Smooth muscle cell of the pulmonary artery (primary cell): ENCODE measurements at places on chromosomes 12 and 14. TPM values are rescaled to one million over a fixed set of nuclear protein-coding genes. Genes with fewer than 3 reads are reported as not detected.

The NPC2 gene
- total RNA-seq: 288 and 325 TPM in 2 replicates

The PKP2 gene
- 1.8 and 3.4 TPM in 2 replicates for total RNA-seq

The CPNE8 gene
- 11.0 and 12.9 TPM in 2 replicates for total RNA-seq

The DBX2 gene
- not detected in 2 replicates for total RNA-seq

The KRT74 gene
- total RNA-seq: not detected in 2 replicates

The KRT75 gene
- total RNA-seq: not detected in 2 replicates

The ARMH4 gene
- 9.1 and 9.6 TPM in 2 replicates for total RNA-seq

The LRRC43 gene
- 0.83 and 1.2 TPM in 2 replicates for total RNA-seq

The RITA1 gene
- total RNA-seq: 17.3 and 19.6 TPM in 2 replicates

The PPP1R3E gene
- total RNA-seq: 3.9 and 5.0 TPM in 2 replicates

The MANSC4 gene
- total RNA-seq: not detected in 2 replicates

The SLC6A13 gene
- total RNA-seq: 0.30 TPM in 1 of 2 replicates, not detected in the other

The EFS gene
- total RNA-seq: 4.7 and 15.0 TPM in 2 replicates

The ACOT4 gene
- total RNA-seq: 0.76 and 0.98 TPM in 2 replicates

The POTEG gene
- not detected in 2 replicates for total RNA-seq

The COQ6 gene
- 14.7 and 16.7 TPM in 2 replicates for total RNA-seq

The KRT3 gene
- total RNA-seq: not detected in 2 replicates

The HOXC6 gene
- 0.56 and 2.3 TPM in 2 replicates for total RNA-seq

The TAS2R50 gene
- total RNA-seq: 2.9 and 6.5 TPM in 2 replicates

The ENO2 gene
- total RNA-seq: 153 and 183 TPM in 2 replicates

The IKZF4 gene
- total RNA-seq: 2.4 and 2.7 TPM in 2 replicates
